Karpas-422 (cell line): ENCODE measurements at places on chromosomes 4 and X. TPM values are rescaled to one million over a fixed set of nuclear protein-coding genes. Genes with fewer than 3 reads are reported as not detected.

- DNase-seq = no peak
Observed at GRCh38 chr4:123216946-123217345, 179.6 kb upstream of the SPRY1 start.

GRCh38 chrX:80648023-80648422, 161.7 kb downstream of the BRWD3 start:
- peak; percentile 51 for DNase-seq

DNA sequence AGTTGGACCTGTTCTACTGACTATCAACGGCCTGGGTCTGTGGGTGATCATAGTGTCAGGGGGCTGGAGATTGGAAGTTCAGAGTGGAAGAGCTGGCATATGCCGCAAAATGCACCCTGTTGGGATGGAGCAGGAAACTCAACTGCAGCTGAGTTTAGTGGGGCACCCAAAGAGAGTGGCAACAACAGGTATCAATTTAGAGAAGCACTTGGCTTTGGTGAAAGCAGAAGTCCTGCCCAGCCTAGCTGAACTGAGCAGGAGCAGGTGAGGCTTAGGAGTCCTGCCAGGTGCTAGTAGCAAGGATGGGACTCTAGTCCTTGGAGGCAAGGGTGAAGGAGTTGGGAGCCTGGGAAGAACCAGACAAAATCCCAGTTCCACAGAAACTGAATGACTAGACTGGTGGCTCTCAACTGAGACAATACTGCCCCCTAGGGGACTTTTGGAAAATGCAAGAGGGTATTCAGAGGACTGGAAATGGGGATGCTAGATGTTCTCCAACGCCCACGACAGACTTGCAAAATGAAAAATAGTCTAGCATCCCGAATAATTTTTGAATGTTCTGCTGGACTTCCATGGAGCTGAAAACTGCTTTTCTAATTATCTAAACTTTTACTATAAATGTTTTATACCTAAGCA, 49.4 kb downstream of the RTL9 start:
- DNase-seq = peak; percentile 85

DNA sequence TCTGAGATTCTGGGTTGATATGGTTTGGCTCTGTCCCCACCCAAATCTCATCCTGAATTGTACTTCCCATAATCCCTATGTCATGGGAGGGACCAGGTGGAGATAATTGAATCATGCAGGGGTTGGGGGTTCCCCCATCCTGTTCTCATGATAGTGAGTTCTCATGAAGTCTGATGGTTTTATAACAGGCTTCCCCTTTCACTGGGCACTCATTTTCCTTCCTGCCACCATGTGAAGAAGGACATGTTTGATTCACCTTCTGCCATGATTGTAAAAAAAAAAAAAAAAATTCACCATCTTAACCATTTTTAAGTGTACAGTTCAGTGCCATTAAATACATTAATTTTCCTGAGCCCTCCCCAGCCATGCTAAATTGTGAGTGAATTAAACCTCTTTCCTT, 42.6 kb downstream of the SUPT20HL2 start:
- no peak for DNase-seq

DNA sequence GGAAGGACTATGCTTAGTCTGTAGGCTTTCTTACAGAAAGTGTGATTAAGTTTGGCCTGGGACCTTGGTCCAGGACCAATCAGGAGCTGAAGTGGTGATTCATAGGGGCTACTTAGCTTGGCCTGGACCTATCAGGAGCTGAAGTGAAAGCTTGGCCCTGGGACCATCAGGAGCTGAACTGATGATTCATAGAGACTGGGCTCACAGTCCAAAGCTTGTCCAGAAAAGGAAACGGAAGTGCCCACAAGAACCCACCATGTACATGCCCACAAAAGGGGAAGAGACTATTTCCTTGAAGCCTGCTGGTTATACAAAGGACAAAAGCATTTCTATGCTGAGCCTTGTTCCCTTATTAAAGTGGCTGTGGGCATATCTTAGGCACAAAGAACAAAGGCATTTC, 12.6 kb downstream of the TENT5D start:
- no peak for DNase-seq

DNA sequence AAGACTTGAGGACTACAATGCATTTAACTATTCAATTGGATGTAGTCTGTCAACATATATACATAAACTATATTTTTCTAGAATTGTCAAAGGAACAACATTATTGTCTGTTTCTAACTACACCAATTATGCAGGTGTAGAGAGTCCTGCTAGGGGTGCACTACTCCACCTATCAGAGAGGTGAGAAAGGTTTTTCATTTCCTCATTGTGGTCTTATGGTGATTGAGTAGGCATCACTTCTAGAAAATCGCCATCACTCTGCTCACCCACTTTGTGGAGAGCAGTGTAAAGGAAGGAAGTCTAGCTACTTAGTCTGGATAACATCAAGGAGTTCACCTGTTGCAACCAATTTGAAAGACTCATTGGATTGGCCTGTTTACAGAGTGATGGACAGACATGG, 4.4 kb upstream of the ADH1C start:
- no peak for DNase-seq

GRCh38 chr4:32789026-32789608, 2068.9 kb downstream of the PCDH7 start:
- DNase-seq = no peak

- DNase-seq = no peak
Observed at GRCh38 chrX:71475785-71476540, 56.9 kb upstream of the OGT start.

DNA sequence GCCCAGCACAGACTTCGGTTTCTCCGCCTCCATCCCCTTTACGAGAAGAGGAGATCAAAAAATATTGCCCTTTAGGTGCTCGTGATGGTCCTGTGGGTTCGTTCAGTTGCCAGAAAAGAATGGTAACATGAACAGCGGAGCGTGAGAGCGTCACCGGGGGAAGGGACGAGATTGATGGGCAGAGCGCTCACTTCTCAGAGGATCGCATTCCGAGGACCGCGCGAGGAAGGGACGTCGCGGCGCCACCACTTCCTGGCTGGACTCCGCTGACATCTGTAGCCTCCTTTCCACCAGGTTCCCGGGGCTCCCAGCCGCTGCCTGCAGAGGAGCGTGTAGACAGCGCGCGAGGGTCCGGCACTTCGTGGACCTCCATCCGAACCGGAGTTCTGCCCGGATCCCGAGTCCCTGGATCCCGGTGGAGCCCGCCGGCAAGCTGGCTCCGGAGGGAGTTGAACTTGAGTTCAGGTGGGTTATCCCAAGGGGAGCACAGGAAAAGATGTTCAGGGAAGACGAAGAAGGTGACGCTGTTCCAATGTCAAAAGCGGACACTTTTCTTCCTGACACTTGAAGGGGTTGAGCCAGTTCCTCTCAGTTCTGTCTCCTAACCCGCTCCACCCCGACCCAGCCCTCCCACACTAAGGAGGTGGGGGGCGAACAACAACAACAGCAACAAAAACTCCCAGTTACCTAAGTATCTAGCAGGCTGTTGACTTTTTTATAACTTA, 484 bp downstream of the GALNTL6 start:
- no peak for DNase-seq

GRCh38 chrX:21375708-21376009, 1.4 kb downstream of the CNKSR2 start:
- DNase-seq = no peak

DNA sequence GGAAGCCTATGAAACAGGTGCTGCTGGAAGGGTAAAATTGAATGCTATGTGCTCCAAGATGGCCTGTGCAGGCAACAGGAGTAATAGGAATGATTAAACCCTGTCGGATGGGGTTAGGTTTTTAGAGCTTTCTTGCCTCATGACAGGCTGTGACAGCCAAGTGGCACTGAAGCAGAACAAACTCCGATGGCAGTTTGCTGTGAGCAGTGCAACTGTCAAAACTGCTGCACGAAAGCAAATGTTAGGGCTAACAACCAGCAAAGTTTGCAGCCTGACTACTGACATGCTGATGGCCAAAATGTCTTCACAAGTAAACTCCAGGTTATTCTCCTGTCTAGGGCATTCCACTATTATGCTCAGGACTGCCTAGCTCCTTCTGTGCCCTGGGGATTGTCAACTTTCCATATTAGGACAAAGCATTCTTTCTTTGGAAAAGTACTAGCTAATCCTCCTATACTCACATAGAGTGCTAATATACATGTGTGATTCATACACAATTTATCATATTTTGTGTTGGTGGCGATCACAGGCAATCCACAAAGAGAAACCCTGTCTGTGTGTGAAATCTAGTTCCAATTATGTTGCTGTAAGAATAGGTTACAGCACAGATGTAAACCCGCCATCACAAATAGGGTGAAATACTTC, 486.6 kb upstream of the TENM3 start:
- DNase-seq = no peak

- DNase-seq = no peak
Observed at GRCh38 chr4:182835006-182835740, 82.0 kb downstream of the DCTD start.

- no peak for DNase-seq
Observed at GRCh38 chr4:41325901-41326300, 69.2 kb downstream of the UCHL1 start.

Gene ENPP6
- not detected in 2 replicates for total RNA-seq

Gene TCEAL2
- total RNA-seq = not detected in 2 replicates

Gene S100G
- not detected in 2 replicates for total RNA-seq

Gene DUSP9
- total RNA-seq = not detected in 2 replicates

Gene PAGE5
- not detected in 2 replicates for total RNA-seq
